ENCODE measurements at places on chromosomes 2 and 18.

- no peak for DNase-seq
These were observed 99.7 kb upstream of the OTOS start for GRCh38 chr2:240240017-240240734.

DNA sequence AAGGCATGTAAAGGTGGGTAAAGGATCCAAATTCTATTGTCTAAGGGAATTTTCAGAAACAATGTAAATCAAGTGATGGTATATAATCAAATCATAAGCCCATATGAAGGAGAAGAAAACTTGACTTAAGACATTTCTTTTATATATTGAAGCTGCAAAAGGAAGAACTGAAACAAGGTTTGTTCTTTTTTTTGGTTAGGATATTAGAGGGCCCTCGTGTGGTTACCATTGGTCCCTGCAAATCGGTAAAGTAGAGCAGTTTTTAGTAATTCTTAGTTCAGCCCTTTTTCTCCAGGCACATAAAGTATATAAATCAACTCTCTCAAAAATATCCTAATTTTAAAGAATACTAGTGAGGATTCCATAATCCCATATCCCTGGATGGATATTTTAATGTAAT is 105.6 kb upstream of the STK17B start:
- DNase-seq, result no peak

GRCh38 chr18:54269893-54270844 is 852 bp downstream of the POLI start:
- DNase-seq, result no peak

- DNase-seq, result no peak
These were observed 51.0 kb upstream of the BOD1L2 start for GRCh38 chr18:57095884-57096283.

GRCh38 chr2:190819840-190820301 is 60.8 kb upstream of the GLS start:
- DNase-seq, result peak; percentile 78

DNA sequence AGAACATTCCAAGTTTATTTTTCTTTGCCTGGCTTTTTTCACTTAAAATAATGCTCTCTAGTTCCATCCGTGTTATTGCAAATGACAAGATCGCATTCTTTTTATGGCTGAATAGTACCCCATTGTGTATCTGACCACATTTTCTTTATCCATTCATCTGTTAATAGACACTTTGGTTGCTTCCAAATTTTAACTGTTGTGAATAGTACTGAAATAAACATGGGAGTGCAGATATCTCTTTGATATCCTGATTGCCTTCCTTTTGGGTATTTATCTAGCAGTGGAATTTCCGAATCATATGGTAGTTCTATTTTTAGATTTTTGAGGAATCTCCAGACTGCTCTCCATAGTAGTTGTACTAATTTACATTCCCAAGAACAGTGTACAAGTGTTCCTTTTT is 230.5 kb downstream of the FIGN start:
- DNase-seq, result no peak

- DNase-seq, result no peak
These were observed 176.4 kb downstream of the SETBP1 start for GRCh38 chr18:44857081-44857480.

- DNase-seq, result no peak
These were observed 210.0 kb downstream of the MCFD2 start for GRCh38 chr2:46705654-46706053.

GRCh38 chr2:165436559-165436958 is 32.9 kb upstream of the CSRNP3 start:
- no peak for DNase-seq

DNA sequence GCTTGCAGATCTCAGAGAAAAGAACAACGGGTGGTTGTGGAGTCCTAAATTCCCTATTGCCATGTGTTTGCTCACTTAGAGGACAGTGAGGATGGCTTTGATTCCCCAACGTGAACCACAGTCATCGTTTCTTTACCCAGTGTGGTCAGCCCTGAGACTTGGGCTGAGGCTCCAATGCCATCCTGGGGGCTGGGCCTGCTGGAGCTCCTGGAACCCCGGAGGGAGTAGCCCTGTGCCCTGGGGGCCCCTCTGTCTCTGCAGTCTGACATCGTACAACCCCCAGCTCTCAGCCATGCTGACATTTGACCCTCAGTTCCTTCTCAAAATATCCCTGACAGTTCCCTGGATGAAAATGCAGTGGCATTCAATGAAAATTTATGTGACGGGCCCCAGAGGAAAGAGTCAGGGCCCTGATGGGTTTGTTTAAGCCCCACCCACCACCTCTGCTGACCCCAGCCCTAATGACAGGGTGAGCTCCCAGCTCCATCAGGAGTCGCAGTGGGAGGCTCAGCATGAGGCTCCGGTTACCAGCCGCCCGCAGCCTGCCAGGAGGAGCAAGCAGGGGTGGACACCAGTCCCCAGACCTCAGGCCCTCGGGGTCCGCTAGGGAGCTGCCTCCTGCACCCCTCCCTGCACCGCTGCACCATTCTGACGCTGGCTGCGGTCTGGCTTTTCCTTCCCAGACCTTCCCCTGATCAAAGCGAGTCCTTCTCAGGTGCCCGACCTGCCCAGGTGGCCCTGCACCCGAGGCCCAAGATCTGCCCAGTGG is 120.9 kb downstream of the TWIST2 start:
- DNase-seq, result no peak

DNA sequence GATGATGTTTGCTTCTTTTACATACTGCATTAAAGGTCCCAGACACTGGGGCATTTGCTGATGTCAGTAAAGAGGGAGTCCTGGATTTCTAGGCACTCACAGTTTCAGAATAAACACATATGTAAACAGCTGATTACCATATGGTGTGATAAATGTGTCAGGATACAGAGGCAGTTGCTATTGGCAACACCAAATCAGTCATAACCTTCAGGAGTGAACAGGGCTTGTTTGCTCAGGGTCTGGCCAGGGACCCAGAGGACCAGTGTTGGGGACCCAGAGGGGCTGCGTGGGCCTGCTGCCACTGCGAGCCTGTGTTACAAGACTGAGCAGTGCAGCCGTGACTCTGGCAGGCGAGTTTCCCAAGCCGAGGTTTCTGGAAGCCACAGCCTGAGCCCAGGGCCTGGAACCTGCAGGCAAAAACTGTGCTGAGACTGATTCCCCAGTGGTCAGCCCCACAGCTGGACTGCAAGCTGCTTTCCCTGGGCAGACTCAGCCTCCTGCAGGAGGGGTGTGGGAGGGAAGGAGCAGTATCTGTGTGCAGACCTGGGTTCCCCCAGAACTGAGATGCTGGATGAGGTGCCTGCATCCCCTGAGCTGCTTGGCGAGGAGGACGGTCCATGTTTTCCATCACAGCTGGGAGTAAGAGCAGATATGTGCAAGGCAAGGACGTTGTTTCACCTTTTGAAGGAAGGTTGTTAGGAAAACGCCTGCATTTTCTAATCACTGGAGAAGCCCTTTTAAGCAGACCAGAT is 23.6 kb downstream of the ASAP2 start:
- no peak for DNase-seq

GRCh38 chr2:201490291-201490690 is 38.8 kb downstream of the STRADB start:
- DNase-seq, result no peak

All from amniotic stem cell (primary cell).